ENCODE measurements at places on chromosomes 2 and 18. TPM values are rescaled to one million over a fixed set of nuclear protein-coding genes. Genes with fewer than 3 reads are reported as not detected.

VIL1 gene
- total RNA-seq, result 0.09 TPM

STAT4 gene
- 0.41 TPM for total RNA-seq

ARHGAP15 gene
- total RNA-seq, result 4.3 TPM

SNRPD1 gene
- total RNA-seq, result 6.0 TPM

MBP gene
- 43.5 TPM for total RNA-seq

MC4R gene
- total RNA-seq, result not detected

DNA sequence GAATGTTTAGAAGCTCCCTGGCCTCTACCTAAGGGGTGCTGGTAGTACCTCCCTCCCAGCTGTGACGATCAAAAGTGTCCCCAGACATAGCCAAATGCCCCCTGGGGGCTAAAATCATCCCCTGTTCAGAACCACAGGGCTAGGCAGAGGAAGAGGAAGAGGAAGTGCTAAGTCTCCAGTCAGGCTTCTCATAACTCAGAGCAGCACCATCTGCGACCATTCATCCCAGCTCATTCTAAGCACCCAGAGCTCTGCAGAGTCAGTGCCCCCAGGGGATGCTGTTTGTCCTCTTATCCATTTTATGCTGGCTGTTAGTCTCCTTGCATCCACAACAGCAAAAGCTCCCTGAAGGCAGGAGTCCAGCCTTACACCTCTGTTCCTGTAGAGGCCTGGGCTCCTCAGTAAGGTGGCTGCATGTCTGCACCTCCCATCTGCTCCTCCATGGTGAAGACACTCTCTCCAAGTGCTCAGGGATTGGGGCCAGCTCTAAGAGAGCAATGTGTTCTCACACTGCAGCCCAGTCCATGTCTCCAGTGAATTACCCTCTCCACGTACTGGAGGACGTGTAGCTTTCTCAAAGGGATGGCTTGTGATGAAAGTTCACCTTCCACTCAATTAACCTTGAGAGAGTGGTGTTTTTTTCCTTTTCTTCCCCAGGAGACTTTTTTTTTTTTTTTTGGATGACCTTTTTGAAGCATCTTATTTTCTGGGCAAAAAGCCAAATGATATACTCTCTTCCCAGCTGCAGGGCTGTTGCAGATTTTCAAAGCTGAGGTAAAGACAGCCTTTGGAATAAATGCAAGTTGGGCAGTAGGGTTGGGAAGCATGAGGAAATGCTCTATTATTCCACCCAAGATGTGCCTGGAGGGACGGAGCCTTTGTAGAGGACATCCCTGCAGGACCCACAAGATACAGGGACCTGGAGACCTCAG lies 158.9 kb upstream of the SLC14A2 start:
- H3K36me3 ChIP-seq, result no peaks in the 10 kb centered on the region
- H3K4me1 ChIP-seq, result no peaks in the 10 kb centered on the region
- DNase-seq, result no peak
- H3K4me3 ChIP-seq, result no peak overlapping the region
- H3K27ac ChIP-seq, result no peak overlapping the region

DNA sequence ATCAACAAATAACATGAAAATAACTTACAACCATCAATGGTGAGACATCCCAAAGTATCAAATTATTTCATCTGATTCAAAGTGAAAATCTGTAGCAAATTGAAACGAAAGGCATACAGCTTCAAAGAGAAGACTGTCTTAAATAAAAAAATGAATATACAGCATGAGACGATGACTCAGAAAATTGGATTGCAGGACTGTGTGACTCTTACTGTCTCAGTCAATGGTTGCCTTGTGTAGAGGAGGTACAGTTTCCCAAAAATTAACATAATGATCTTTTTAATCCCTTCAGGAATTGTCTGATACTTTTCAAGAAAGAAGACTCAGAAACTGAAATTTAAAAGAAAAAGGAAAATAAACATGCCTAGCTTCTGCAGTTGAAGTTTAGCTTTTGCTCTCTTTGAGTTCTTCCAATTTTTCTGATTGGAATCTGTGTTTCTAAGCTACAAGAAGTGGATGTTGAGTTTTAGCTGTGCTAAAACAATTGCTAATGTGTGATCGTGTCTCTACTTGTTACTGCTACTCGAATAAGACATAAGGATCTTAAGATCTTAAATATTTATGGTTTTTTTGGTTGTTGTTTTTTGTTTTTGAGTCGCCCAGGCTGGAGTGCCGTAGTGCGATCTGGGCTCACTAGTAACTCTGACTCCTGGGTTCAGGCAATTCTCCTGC lies 41.1 kb upstream of the EPB41L3 start:
- H3K27me3 ChIP-seq, result no peaks in the 10 kb centered on the region
- DNase-seq, result no peak
- no peaks in the 10 kb centered on the region for H3K4me1 ChIP-seq
- H3K4me3 ChIP-seq, result no peak overlapping the region
- no peaks in the 10 kb centered on the region for H3K36me3 ChIP-seq
- no peak overlapping the region for H3K27ac ChIP-seq

DNA sequence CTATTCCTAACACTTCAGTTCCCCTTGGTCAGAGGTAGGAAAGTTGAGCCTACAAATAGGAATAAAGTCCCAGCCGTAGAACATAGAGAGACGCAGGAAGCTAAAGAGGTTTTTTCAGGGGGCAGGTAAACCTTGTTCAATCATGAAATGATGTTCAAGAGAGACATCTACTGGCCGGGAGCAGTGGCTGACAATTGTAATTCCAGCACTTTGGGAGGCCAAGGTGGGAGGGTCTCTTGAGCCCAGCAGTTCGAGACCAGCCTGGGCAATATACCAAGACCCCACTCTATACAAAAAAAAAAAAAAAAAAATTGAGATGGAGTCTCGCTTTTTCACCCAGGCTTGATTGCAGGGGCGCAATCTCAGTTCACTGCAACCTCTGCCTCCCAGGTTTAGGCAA lies 66.7 kb upstream of the DNAJC10 start:
- no peak for DNase-seq
- no peak overlapping the region for H3K4me3 ChIP-seq
- H3K27ac ChIP-seq, result no peak overlapping the region
- no peaks in the 10 kb centered on the region for H3K27me3 ChIP-seq

DNA sequence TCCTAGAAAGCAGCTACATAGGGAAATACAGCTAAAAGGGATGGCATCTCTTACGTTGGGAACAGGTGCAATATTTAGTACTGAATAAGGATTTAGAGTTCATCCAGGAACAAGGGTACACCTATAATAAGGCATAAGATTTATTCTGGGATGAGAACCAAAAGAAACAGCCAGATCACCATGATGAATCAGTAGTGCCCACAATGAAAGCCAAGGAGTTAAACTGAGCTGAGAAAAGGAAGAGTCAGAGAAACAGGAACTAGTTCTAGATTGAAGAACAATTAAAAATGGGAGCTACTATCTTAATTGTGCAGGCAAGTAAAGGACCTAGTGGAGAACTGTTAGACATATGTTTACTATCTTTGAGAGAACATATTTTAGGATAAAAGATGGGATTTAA lies 692.3 kb downstream of the LRP1B start:
- no peaks in the 10 kb centered on the region for H3K27me3 ChIP-seq
- no peaks in the 10 kb centered on the region for H3K4me1 ChIP-seq
- no peak overlapping the region for H3K4me3 ChIP-seq
- H3K27ac ChIP-seq, result no peak overlapping the region
- DNase-seq, result no peak
- H3K36me3 ChIP-seq, result no peaks in the 10 kb centered on the region

GRCh38 chr18:63440881-63441280 lies 18.6 kb upstream of the VPS4B start:
- DNase-seq, result no peak
- no peak overlapping the region for H3K27ac ChIP-seq

DNA sequence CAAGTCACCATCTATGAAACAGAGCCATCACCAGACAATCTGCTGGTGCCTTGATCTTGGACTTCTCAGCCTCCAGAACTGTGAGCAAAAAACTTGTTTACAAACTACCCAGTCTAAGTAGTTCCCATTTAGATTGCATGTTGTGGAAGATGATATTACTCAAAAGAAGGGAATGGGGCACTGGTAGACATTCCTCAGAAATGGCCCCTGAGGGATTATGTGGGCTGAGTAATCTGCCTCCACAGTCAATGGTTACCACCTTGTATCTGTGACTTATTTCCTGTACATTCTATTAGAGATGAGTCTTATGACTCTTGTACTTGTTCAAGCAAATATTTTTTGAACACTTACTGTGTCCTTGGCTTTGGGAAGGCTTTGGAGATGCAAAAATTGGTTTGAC lies 160.4 kb downstream of the NUP35 start:
- no peaks in the 10 kb centered on the region for H3K36me3 ChIP-seq
- no peak overlapping the region for H3K27ac ChIP-seq
- no peaks in the 10 kb centered on the region for H3K4me1 ChIP-seq
- DNase-seq, result no peak
- no peak overlapping the region for H3K4me3 ChIP-seq
- H3K27me3 ChIP-seq, result no peaks in the 10 kb centered on the region

DNA sequence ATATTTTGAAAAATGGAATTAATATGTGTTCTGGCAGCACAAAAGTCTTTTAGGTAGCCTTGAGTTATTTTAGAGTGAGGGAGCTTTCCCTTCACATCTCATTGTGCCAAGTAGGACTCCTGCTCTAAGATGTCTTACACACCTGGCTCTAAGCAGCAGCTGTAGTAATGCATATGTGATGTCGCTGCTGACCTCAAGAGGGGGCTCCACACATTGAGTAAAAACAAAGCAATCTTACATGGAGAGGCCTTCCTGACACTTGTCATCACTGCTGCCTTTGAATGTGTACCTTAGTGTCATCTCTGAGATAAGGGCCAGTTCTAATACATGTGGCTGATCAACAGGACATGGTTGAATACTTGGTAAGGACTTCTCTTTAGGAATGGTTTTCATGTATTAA lies 75.8 kb downstream of the ACTR3 start:
- H3K27ac ChIP-seq, result no peak overlapping the region
- H3K4me3 ChIP-seq, result no peak overlapping the region
- no peaks in the 10 kb centered on the region for H3K36me3 ChIP-seq
- H3K4me1 ChIP-seq, result no peaks in the 10 kb centered on the region
- DNase-seq, result no peak

DNA sequence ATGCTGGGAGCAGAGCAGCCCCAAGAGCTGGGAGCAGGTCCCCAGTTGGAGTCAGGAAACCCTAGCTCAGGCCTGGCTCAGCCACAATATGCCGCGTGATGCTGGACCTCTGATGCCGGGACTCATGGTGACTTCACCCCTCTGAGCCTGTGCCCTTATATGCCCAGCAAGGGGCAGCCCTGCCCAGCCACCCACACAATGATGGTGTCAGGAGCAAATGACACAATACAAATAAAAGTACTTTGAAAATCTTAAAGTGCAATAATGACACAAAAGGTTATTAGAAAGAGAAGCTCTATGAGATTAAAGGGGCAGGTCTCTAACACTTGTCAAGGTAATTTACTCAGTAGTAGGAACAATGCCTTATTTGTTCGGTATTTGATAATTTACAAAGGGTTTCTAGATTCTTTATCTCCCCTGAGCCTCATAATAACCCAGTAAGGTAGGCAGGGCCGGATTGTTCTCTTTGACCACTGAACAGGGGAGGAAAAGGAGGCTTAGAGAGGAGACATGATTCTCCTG lies 18.3 kb upstream of the KIF3C start:
- H3K4me3 ChIP-seq, result no peak overlapping the region
- no peak overlapping the region for H3K27ac ChIP-seq
- no peak for DNase-seq
- peaks cover 6% of the 10 kb centered on the region for H3K4me1 ChIP-seq

DNA sequence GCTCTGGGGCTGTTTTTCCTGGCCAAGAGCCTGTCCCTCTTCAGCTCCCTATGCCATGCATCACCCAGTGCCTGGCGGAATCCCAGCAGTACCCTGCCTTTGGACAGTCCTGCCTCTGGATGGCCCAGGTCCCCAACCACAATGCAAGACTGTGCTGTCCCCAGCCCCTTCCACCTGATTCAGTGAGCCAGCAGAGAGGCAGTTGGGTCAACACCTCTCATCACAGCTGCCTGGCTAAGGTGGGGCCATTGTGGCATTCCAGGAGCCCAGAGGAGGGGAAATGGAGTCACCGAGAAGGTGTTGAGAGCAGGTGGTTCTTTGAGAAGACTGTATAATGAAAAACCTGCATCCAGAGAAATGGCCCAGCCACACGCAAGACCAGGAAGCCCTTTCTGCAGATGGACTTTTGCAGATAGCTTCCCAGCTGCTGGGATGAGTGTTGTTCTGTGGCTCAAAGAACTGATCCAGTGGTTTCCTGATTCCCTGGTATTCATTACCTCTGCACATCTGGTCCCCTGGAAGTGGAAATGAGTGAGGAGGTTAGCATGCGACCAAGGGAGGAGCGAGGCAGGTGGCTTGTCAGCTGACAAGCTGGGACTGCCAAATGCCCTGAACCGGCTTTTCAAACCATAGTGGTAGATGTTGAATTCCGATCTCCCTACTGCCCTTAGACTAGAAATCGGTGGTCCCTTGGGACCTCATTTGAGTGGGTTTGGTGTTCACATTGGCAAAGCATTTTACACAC lies 1.7 kb upstream of the ASPRV1 start:
- DNase-seq, result no peak
- H3K36me3 ChIP-seq, result no peaks in the 10 kb centered on the region
- H3K4me1 ChIP-seq, result no peaks in the 10 kb centered on the region
- no peak overlapping the region for H3K27ac ChIP-seq
- no peaks in the 10 kb centered on the region for H3K27me3 ChIP-seq
- no peak overlapping the region for H3K4me3 ChIP-seq

DNA sequence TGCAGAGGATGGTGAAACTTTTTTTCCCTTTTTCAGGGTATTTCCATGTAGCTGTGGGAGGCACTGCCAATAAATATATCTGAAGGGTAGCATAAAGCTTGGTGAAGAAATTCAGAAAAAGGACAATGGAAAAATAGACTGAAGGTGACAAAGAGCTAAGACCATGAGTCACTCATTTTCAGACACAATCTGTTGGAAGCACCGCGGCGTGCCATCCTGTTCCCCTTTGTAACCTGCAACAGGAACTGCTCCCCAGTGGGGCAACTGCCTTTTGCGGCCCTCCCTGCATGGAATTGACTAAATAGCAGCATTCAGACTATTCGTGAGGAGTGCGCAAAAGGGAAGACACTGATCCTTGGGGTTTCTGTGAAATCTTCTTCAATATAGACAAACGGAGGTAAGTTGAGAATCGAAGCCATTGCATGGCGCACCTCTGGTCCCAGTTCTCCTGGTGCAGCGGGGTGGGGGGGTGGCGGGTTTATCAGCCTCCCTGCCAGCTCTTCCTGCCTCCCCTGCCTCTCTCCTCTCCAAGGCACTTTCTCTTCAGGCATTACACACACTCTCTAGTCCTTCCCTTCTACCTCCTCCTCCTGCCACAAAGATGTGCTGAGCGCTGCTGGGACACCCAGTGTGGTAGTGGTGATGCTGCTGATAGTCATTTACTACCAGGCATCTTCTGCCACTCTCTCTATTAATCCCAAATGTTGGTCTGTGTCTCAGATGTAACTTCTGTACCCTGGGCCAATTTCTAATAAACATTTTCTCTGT lies 126.2 kb upstream of the TMEM200C start:
- no peaks in the 10 kb centered on the region for H3K36me3 ChIP-seq
- no peaks in the 10 kb centered on the region for H3K4me1 ChIP-seq
- no peaks in the 10 kb centered on the region for H3K27me3 ChIP-seq
- no peak overlapping the region for H3K27ac ChIP-seq
- no peak overlapping the region for H3K4me3 ChIP-seq
- no peak for DNase-seq

Measured in prostate gland (tissue), 2 donors.